ENCODE measurements at places on chromosomes 6 and 20.

- DNase-seq: no peak
Measured at GRCh38 chr6:55853008-55854001, 22.1 kb downstream of the BMP5 start.

- DNase-seq: no peak
Measured at GRCh38 chr6:8914700-8915099, 479.4 kb upstream of the SLC35B3 start.

GRCh38 chr6:159691963-159692287, 1.1 kb downstream of the SOD2 start:
- DNase-seq: peak; percentile 11

GRCh38 chr6:16168858-16169257, 40.0 kb downstream of the MYLIP start:
- peak; percentile 17 for DNase-seq

- peak; percentile 20 for DNase-seq
Measured at GRCh38 chr6:35048631-35049083, 92.5 kb downstream of the TCP11 start.

All from activated CD8-positive, alpha-beta T cell treated with anti-CD3 and anti-CD28 coated beads for 36 hours (primary cell).